ENCODE measurements at places on chromosomes 3 and 15.

GRCh38 chr15:29686079-29686425 lies 136.2 kb downstream of the TJP1 start:
- no peak for DNase-seq

DNA sequence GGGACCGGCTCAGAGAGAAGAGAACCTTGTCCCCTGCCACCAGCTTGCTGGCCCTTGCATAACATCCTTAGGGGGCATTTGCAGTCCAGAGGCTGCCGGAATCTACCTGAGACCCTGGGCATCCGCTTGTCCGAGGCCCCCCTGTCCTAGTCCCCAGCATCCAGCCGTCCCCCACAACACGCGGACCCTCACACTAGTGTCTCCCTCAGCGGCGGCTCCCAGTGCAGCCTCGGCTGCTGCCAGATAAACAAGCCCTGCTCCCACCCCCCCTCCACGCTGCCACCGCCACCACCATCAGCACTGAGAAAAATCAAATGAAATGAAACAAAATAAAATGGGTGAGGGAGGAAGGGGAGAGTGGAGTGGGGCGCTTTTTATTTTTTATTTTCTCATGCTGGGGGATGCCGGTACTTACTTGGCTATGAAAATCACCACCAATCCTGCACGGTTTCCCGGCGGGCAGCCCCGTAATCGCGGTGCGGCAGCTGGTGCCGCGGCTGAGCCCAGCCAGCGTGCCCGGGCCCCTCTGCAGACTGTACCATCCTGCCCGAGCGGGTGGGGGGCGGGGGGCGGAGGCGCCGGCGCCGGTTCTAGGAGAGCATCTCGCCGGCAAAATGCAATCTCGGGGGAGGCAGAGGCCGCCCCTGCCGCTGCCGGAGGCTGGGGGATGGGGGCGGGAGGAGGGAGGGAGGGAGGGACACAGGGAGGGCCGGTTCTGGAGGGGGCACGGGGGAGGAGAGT lies at the start of gene ATP2B2:
ATP2B2 (minus strand) TSS at position 537 of the 741 bp plus-strand sequence. CDS start 56,043 bp downstream, outside the sequence.
- no peak for DNase-seq

DNA sequence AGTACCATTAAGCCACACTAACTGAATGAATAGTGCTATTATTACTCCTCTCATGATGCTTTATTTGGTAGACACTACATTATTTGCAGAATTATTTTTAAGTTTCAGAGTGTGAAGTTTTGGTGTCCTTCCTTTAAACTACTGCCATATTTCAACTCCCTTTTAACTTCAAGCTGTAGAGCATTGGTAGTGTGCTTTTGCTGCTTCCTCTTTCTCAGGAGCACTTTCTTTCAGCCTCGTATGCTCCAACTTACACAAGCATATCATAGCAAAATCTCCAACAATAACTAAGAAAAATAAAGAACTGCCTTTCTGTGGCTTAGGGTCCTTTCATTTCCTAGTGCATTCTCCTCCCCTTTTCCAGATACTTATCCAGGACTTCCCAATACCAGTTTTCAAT lies 476.4 kb upstream of the AGTR1 start:
- no peak for DNase-seq

GRCh38 chr3:116392291-116392690 lies 53.0 kb downstream of the LSAMP start:
- DNase-seq = no peak

- DNase-seq = no peak
Observed at GRCh38 chr15:85010071-85010385, 28.4 kb downstream of the PDE8A start.

- DNase-seq = no peak
Observed at GRCh38 chr3:118801899-118802298, 232.7 kb downstream of the IGSF11 start.

- no peak for DNase-seq
Observed at GRCh38 chr3:42177801-42178150, 86.6 kb downstream of the TRAK1 start.

- DNase-seq = no peak
Observed at GRCh38 chr15:45618813-45619212, 16.0 kb upstream of the SQOR start.

DNA sequence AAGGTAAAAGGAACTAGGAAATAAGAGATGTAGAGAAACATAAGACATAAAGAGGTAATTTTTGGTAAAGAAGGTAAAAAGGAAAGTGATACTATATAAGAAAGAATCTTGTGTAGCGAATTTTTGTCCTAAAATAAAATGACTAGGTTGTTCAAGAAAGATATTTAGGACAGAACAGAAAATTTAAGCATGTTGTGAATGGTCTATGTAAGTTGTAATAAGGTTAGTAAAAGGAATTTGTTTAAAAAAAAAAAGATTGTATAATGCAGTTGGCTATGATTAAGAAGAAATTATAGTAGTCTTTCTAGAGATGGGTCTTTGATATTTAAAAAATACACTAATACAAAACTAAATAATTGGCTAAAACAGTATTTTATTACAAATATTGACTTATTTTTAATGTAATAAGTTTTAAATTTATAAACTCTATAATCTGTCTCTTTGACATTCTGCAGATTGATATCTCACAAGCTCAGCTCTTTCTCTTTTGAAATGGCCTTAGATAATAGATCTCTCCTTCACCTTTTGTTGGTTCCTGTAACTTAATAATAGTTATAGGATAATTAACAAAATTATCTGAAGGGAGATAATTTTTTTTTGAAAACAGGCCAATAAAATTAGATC lies 3.7 kb upstream of the SLC41A3 start:
- no peak for DNase-seq

GRCh38 chr3:28151608-28152228 lies 89.7 kb upstream of the CMC1 start:
- DNase-seq = no peak

- DNase-seq = no peak
Observed at GRCh38 chr3:63450023-63450422, 171.9 kb downstream of the SYNPR start.
